CD4-positive, alpha-beta memory T cell (primary cell): ENCODE measurements at places on chromosomes 3 and 15.

DNA sequence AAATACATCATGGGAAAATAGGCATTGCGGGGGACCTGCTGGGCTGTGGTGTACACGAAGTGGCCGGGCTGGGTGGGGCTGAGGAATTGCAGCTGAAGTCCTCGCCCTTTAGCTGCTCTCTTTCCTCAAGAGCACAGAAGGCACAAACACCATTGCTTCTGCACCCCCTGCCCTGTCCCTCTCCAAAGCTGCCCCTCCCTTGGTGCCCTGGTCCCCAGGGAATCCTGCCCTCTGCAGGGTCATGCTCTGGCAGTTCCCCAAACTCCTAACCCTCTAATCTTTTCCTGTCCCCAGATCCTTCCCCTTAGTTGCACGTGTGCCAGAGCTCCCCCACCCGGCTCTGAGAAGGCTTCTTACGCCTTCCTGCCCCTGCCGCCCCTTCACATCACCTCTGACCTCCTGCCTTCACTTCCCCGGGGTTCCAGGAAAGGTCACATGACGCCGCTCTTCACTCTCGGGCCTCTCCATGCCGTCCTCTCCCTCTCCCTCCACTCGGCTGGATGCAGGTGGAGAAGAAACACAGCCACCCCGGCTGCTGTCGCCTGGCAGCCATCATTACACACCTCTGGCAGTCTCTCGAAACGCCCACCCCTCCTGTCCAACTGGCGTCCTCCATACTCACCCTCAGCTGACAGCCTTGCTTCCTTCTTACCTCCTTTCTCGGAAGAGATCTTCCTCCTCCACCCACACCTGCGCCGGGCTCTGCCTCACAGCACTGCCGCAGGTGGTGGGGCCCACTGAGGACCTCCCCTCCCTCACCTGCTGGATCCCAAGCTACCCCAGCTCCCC, 6.9 kb upstream of the PCSK6 start:
- DNase-seq: no peak

GRCh38 chr3:128372707-128373533, 93.8 kb downstream of the DNAJB8 start:
- DNase-seq: no peak

DNA sequence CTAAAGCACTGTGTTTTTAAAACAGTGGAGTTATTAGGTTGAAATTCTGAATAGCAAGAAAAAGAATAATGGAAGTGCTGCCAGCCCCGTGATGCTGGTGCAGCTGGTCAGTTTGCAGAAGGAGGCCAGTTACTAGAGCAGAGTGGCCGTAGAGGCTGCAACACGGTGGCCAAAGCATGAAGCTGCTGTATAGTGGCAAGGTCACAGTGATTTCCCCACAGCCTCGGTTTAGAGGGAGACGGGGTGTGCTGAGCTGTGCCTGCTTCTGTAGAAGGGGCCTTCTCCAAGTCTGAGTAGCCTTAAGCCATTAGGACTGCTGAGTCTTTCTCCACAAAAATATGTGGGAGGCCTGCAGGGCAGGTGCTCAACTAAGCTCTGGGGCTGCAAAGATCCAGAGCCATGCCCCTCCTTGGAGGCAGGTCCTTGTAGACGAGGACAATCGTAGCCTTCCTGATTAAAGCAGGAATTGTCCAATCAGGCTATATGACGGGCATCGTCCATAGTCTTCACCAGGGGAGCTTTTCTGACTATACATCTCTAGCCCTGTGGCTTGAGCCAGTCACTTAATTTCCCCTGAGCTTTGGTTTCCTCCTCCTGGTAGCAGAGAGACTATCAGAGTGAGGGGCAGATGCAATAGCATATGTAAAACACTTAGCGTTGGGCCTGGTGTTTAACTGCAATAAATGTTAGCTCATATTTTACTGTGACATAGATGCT, 151.6 kb downstream of the PGPEP1L start:
- DNase-seq: no peak

- no peak for DNase-seq
Measured at GRCh38 chr15:38187630-38188313, 64.9 kb upstream of the SPRED1 start.

GRCh38 chr15:77817434-77817833, 184.7 kb upstream of the LINGO1 start:
- no peak for DNase-seq
